Central memory CD4-positive, alpha-beta T cell (primary cell): ENCODE measurements at places on chromosomes 3 and 15.

GRCh38 chr3:47874913-47875312 is 72.0 kb downstream of the DHX30 start:
- DNase-seq = no peak

- DNase-seq = peak; percentile 3
Measured at GRCh38 chr3:197793247-197793646, 2.2 kb downstream of the LRCH3 start.

GRCh38 chr3:130354430-130354829 is 9.0 kb downstream of the COL6A5 start:
- DNase-seq = no peak

- no peak for DNase-seq
Measured at GRCh38 chr15:98673133-98673532, 24.8 kb downstream of the IGF1R start.

- DNase-seq = no peak
Measured at GRCh38 chr15:94205366-94205765, 26.0 kb upstream of the MCTP2 start.

DNA sequence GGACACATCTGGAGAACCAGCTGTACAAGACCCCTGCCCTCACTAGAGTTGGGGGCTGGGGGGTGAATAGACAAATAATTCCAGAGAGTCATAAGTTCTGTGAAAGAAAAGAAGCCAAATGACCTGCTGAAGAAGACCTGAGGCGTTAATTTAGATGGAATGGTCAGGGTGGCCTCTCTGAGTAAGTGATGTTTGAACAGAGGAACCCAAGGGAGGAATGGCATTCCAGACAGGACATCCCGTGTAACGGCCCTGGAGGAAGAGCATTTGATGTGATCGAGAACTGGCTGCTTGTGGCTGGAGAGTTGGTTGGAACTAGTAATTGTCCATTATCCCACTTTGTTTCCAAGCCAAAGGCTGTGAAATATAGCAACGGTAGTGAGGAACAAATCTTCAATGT is 1.7 kb downstream of the NR2C2 start:
- no peak for DNase-seq

DNA sequence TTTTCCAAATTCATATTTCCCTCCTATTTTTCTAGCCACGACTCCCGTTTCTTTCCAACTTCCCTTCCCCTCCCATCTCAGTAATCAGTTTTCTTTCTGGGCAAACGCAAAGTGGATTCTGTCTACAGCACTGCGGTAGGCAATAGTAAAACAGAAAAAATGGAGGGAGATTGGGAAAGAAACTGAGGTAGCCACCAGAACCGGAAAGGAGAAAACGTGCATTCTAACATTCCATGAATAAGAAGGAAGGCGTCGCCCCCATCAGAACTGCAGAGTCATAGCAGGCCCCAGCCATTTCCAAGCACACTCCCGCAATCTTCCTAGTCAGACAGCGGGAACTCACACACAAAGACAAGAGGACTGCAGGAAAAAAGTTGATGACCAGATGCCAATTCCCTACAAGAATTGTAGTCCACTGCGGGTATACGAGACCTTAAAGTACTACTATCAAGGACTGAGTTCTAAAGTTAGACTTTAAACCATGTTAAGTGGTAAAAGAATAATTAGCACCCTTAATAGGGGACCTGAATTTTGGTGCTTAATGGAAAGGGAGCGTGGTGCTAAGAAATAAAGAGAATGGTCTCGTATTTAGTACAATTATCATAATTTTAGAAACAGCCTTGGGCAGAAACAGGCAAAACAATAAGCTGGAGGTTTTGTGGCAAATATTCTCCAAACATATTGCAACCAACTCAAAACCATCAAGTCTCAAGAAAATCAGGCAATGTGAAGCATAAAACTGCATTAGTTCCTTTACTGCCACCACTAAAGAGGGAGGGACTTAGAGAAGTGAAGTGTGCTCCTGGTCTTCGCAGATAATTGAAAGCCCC is 1.4 kb downstream of the PFN2 start:
- DNase-seq = no peak

GRCh38 chr15:92657486-92657885 is 1.9 kb upstream of the FAM174B start:
- DNase-seq = no peak

DNA sequence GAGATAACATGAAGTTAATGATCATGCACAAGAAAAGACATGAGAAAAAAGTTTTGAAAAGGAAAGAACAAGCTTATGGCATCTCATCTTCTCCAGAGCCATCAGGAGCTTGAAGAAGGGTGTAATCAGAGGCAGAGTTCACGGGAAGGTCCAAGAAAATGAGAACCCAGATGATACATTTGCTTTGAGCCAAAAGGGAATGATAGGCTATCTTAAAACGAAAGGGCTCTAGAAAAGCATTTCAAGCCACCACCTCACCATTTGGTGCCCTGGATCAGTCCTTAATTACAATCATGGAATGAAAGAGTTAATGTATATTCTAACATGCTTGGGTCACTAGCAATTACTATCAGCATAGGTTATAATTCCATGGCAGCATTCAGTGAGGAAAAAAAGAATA is 781.8 kb downstream of the ROBO1 start:
- DNase-seq = no peak

- DNase-seq = no peak
Measured at GRCh38 chr15:72021604-72022003, 96.3 kb downstream of the MYO9A start.

GRCh38 chr15:93179700-93180102 is 90.7 kb upstream of the RGMA start:
- no peak for DNase-seq

GRCh38 chr3:84547971-84548970 is 410.5 kb upstream of the CADM2 start:
- no peak for DNase-seq

GRCh38 chr3:141114816-141115460 is 63.8 kb downstream of the SPSB4 start:
- DNase-seq = no peak

- DNase-seq = no peak
Measured at GRCh38 chr3:113507501-113508067, 7.4 kb downstream of the SPICE1 start.
